ENCODE measurements at places on chromosomes 3 and 15. TPM values are rescaled to one million over a fixed set of nuclear protein-coding genes. Genes with fewer than 3 reads are reported as not detected.

GRCh38 chr3:149744151-149744550 lies 8.1 kb downstream of the COMMD2 start:
- DNase-seq, result no peak

WWTR1 gene
- total RNA-seq, result 99.9 TPM

DNA sequence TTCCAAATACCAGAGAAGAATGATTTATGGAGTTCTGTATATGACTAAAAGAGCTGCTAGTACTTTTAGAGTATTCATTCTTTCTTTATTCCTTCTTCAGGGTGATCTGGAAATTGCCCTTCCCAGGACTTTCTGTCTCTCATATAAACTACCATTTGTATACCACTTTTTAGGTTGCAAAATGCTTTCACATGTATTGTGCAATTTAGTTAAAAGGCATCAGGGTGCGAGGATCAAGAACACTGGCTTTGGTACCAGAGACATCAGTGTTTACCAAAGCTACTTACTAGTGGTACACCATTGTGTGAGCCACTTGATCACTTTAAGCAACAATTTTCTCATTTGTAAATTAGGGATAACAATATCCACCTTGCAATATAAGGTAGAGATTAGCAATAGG lies 251.4 kb downstream of the TIGIT start:
- no peak for DNase-seq

DNA sequence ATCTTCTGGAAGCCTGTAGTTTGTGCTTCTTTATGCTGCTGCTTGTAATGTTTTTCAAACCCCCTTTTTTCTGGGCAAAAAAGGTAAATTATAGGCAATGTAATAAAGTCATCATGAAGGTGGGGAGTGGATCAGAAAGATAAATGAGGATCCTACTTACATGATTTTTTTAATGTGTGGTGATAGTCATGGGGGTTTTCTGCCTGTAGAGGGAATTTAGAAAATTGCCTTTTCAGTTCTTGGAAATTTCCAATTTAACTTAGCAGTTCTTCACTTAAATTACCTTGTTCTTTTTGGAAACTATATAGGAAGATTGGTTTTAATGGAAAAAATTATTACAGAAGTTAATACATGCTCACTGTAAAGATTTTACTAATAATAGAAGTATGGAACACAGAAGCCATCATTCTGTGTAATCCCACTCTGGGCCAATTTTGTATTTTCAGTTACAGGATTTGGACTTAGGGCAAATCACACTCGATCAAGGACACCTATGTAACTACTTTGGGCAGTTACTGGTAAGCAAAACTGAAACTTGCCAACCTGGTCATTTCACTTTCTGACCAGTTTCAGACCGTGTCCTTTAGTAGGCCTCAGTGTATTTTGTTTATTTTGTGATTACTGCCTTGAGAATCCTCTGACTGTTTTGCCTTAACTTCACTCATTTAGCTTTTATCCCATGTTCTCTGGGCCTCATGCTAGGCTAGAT lies 10.5 kb upstream of the SCAANT1 start:
- no peak for DNase-seq

DNA sequence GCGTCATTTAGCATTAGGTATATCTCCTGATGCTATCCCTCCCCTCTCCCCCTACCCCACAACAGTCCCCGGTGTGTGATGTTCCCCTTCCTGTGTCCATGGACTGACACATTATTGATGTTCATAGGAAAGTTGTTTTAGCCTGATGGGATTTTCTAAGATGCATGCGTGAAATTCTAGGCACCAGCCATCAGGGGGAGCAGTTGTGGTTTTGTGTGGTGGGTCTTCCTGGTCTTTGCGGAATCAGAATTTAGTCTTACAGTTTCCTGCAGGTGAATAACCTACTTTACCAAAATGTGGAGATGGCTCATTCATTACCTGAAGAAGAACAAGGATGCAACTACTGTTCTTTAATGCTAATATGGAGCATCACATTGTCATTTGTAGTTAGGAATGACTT lies 455.0 kb upstream of the THBS1 start:
- no peak for DNase-seq

DNA sequence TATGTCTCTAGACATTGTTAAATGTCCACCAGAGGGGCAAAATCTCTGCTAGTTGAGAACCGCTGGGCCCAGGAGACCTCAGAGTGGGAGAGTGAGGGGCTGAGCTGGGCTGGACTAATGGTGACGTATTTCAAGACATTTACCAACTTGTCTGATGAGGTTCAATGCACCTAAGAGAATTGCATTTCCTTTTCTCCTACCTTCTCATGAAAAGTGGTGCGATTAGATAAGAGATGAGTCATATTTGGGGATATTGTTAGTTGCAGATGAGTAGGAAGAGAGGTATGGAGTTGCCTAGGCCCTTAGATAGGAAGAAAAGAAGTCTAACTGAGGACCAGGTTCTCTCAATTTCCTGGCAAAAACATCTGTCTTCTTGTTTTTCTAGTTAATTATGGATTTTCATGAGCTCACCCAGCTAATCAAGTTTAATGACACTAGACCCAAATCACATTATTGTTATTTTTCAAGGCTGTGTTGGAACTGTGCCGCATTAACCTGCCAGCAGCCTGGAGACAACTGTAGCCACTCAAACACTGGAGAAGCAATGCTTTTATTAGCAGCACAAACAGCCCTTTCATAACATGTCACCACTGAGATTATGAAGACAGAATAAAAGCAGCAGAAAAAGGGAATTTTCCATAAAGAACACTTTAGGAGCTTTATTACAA lies 144.2 kb downstream of the PDCD6IP start:
- DNase-seq, result no peak

- no peak for DNase-seq
Measured at GRCh38 chr3:13417166-13417947, 2.8 kb downstream of the NUP210 start.
